ENCODE measurements at places on chromosomes 1 and 21.

DNA sequence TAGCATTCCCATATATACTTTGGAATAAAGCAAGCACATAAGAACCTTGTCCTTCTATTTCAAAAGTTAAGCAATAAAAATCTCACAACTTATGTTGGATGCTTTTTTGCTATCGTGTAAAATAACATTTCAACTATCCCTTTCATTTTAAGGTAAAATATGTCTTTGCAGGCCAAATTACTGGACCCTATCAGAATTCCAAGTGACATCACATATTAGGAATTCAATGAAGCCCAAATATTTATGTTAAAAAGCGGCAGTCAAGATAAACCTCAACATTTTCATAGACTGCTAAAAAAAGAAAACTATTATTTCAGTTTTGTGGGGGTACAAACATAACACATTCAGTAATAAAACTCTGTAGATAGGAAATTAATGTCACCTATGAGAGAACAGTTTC, 252.0 kb downstream of the KCTD3 start:
- no peak for DNase-seq

DNA sequence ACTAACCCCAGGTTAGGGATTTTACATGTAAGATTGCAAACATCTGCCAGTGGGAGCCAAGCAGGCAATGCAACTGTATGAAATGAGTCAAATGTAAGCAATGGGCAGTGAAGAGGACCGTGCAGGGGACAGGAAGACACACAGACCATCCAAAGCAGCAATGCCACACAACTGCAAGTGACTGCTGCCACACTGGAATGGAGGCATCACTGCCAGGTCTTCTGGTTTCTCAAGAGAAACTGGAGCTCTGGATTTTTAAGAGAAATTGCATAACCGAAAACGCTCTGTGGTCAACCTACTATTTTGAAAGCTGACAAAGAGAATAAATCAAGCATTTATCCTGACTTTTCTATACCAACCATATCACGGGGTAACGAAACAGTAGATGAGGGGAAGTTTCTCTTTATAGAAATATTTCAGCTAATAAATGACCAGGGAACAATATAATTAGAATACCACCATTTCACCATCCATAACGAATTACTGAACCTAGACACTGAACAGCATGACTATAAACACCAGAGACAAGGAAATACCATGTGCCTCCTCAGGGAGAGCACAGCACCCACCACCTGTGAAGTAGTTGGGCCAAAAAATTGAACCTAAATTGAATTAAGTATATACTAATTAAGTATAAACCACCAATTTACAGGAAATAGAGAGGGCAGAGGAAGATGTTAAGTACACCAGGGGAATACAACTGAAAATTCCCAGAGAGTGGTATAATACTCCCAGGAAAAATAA, 4.4 kb downstream of the AK2 start:
- no peak for DNase-seq

DNA sequence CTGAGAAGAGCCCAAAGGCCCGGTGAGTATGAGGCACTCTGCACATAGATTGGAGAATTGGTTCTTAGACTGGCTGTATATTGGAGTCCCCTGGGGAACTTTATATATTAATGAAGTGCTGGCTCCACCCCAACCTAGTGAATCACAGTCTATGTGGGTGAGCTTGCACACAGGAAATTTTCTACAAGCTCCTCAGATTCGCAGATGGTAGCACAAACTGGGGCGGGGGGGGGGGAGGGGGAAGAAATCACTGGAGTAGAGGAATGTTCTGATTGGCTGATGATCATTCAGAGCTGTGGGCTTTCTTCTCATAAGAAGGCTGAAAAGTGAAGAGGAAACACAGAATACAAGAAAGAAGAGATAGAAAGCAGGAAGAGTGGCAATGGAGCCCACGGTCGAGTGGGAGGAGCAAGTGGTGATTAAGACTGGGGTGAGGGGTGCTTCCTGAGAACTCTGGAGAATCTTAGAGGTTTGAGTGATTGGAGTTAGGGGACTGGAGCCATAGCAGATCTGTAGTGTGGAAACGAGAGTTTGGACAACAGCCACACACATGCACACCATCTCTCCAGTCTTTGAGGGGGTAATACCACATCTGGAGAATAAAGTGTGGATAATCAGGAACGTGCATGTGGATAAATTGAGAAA, 465.9 kb upstream of the DAB1 start:
- DNase-seq: peak; percentile 5

DNA sequence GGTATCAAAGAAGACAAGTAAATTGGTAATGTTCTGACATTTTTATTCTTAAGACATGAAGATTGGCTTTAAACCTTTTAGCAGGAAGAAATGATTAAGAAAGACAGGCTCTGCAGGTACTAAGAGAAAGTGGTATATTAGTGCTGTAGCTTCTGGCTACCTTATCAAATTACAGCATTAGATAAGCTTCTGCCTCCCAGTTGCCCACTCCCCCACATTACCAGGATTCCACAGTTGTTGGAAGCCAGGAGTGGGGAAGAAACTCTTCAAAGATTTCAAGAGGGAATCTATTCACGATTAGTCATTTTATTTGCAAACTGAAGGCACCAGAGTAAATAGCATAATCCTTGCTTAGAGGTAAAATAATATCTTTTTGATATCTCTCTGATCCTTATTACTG, 274.9 kb downstream of the LMO4 start:
- DNase-seq: no peak

GRCh38 chr1:231201979-231202633, 38.9 kb upstream of the GNPAT start:
- DNase-seq: no peak

DNA sequence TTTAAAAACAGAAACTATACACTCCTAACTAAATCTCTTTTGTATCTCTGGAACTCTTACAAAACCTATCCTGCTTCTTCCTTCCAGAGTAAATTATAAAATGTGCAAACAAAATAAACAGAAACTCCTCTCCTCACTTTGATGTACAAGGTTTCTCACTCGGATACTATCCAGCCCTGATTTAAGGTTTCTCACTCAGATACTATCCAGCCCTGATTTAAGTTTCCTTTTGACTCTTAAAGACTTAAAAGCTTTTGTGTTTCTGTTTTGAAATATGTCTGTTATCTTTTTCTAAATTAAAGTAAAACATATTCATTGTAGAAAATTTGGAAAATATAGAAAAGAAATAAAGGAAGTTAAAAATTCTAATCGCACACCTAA, 132.5 kb downstream of the CRB1 start:
- no peak for DNase-seq

- DNase-seq: no peak
Measured at GRCh38 chr1:46517010-46517600, 27.5 kb downstream of the DMBX1 start.

DNA sequence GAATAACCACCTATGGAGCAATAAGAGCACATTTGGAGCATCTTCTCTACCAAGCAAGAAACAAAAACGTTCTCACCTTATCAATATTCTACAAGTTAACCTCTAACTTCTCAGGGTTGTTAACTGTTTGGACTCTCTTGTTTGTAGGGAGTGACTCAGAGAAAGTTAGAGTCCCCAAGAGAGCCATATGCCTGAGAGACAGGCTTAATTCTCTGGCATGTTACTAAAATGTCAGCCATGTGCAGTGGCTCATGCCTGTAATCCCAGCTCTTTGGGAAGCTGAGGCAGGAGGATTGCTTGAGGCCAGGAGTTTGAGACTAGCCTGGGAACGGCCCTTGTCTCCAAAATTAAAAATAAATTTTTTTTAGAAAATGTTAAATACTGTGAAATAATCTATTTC, 4.2 kb upstream of the HENMT1 start:
- DNase-seq: no peak

DNA sequence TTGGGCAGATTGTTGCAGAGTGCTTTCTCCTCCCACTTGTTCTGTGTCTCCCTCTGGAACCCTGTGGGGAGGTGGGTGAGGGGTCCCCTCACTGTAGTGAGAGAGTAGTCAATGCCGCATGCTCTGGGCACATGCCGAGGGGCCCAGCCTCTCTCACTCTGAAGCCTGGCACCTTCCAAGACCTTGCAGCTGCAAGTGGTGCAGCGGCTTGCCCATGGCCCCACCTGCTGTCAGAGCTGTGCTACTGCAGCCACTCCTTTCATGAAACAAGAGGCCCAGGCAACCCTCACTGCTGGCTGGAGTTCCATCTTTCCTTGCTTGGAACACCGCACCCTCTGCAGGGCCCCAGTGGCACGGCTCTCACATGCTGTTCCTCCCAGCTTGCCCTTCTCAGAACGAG, 58.4 kb upstream of the COL6A1 start:
- DNase-seq: peak; percentile 67

DNA sequence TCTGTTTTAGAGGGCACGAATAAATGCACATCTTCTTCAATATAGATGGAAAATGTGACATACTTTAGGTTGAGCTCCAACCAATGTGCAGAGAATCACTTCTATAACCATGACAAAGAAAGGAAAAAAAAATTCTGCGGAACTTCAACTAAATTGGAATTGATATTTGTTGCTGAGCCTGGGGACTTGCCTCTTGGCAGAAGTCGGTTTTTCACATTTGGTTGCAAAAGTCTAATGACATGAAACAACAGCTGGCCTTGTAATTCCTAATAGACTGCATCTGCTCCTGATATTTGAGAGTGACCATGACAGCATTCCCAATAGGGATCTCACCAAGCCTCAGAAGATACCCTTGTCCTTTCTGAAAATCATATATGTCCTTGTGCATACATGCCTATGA, 112.8 kb downstream of the PRRX1 start:
- DNase-seq: peak; percentile 79

GRCh38 chr1:248752161-248753028, 3.2 kb downstream of the LYPD8 start:
- DNase-seq: no peak

DNA sequence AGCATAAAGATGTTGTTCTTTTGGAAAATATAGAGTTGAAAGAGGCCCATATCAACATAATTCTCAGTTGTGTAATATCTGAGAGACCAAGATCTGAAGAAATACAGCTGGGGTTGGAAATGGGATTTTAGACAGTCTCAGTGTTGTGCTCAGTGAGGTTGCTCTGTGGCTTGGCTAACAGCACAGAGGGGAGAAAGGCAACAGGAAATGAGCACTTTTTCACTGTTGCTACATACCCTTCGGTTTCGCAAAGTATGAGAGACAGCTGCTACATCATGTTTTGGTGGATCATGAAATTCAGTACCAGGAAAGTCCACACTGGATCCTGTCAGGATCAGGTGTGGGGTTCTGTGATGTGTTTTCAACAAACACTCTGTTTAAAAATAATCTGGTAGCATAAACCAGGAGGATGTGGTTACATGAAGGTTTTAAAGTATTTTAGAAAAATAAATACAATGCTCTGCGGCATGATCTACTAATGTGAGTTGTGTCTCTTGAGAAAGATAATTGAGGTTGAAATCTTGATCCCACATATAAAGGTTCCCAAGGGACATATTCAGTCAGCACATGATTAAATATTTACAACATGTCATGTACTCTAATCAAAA, 7.0 kb upstream of the GPR88 start:
- no peak for DNase-seq

DNA sequence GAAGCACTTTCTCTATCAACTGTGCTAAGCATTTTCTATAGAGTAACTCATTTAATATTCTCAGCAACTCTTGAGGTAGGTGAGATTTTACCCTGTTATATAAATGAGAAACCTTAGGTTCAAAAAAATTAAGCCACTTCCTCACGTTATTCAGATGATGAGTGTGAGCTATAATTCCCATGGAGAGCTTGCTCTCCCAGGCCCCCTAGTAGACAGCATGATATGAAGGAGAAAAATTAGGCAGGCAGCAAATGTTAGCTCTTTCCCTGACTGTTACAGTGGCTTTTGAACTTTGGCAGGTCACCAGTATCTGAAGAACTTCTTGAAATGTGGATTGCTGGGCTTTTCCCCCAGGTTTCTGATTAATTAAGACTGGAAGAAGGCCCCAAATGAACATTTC, 753.1 kb downstream of the NCAM2 start:
- no peak for DNase-seq

DNA sequence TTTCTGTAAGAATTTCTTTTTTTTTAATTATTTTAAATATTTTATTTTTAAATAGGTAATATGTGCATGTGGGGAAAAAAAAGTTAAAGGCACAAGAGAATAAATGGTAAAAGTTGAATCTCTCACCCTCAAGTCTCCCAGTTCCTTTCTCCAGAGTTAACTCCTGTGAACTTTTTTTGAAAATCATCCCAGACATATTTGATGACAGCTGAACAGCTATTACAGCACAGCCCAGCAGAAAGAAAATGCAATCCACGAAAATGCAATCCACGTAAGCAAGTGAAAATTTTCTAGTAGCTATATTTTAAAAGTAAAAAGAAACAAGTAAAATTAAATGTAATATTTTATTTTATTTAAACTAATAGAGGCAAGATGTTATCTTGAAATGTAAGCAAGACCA, 310.0 kb upstream of the RUNX1 start:
- DNase-seq: no peak

GRCh38 chr21:28801906-28802305, 190.8 kb downstream of the LTN1 start:
- no peak for DNase-seq

DNA sequence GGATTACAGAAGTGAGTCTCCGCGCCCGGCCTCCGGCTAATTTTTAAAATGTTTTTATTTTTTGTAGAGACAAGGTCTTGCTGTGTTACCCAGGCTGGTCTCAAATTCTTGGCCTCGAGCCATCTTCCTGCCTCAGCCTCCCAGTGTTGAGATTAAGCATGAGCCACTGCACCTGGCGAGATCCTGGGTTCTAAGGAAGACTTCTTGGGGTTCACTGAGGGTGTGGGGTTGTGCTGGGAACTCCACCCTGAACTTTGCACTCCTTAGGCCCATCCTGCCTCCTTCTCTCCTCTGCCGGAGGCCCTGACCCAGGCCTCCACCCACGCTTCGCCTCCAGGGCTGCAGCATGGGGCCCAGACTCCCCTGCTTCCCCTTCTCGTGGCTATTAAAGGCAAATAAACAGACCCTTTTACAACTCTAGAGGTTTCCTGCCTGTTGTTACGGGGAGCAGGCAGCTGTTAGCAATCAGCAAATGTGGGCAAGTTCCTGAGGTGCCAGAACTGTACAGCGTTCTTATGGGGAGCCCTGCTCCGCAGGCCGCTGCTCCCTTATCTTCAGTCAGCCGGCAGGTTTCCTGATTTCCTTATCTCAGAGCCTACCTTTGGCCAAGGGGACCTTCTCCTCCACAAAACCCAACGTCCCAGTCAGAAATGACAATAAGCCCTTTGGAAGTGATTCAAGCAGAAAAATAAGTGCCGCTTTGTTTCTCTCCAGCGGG, 41.0 kb upstream of the LIN9 start:
- peak; percentile 26 for DNase-seq

- DNase-seq: no peak
Measured at GRCh38 chr1:151661751-151662150, 49.9 kb downstream of the SNX27 start.

GRCh38 chr1:211614615-211615014, 35.7 kb upstream of the SLC30A1 start:
- DNase-seq: no peak

- no peak for DNase-seq
Measured at GRCh38 chr21:29318354-29318753, 19.6 kb downstream of the BACH1 start.
